ENCODE measurements at places on chromosomes 13 and 19.

GRCh38 chr19:53849237-53849676 lies 18.4 kb upstream of the MYADM start:
- peak; percentile 76 for DNase-seq

DNA sequence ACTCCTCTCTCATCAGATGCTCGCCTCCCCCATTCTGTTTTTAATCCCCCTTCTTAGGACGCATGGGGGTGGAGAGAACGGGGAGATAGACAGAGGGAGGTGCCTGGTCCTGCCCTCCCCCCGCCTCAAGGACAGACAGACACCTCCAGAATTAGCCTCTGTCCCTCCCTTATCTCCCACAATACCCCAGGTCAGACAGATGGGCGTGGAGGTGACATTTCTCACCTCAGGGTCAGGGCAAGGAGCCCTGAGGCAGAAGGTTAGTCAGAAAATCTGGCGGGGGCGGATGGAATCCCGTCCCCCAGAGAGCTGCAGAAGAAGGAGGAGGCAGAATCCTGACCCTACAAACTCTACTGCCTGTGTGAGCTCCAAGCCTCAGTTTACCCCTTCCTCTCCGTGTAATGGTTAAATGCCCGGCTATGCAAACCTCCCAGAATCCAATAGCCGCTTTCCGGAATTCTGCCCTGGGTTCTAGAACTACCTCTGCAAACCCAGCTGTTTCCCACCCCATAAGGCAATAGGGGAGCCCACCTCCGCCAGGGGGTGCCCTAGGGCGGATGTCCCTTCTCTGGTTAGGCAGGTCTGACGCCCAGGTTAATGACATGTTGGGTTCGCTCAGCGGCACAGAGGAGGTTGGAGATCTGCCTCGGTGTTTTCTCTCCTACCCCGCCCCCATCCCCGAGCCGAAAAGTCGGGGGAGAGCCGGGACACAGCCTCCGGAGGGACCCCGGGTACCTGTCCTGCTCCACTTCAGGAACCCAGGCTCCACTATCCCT lies 900 bp downstream of the PPP1R13L start:
- DNase-seq: no peak

DNA sequence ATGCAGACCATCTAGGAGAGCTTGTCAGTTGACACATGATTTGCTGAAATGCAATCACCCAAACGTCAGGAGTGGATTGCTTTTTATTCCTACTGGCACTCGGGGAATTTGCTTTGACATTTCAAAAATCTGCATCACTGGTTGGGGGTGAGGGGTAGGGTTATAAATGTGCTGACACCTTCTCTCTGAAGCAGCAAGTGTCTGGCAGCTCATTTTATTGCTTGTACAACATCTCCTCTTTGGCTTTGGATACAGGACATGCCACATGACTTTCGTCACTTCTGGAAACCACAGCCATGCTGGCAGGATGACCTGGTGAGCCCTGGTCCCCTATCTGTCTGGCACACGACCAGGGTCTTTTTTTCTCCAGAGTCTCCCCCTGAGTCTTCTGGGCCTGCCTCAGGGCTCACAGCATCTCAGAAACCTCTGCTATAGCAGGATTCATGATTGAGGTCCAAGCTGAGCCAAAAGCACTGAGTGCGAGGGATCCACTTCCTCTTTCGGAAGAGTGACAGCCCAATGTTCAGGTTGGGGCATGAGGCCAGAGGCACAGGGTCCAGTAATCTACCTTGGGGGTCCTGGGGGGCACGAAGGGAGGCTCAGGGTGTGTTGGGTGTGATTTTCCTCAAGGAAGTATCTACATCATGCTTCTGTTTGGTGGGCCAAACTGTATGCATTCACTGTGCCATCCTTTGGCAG lies 60.1 kb downstream of the HSPH1 start:
- no peak for DNase-seq

DNA sequence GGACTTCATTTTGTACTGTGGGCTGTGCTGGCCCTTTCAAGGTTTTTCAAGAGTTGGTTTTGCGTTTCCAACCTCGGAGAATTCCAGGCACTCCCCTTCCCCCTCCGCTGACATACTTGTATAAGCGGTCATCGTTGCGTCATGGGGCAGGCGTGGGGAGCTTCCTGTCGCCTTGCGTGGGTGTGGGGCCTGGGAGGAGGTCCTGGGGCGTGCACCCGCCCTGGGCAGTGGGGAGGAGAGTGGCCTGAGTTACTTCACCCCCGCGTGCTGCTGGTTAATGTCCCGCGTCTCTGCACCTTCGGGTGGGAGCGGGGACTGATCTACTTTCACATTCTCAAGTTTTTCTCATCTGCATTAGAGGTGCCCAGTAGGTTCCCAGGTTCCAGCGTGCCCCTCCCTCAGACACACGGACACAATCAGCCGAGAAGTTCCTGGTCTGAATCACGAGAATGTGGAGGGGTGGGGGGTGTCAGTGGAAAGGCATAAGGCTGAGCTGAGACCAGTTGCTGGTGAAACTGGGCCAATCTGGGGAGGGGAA lies 4.1 kb downstream of the IER2 start:
- peak; percentile 71 for DNase-seq

DNA sequence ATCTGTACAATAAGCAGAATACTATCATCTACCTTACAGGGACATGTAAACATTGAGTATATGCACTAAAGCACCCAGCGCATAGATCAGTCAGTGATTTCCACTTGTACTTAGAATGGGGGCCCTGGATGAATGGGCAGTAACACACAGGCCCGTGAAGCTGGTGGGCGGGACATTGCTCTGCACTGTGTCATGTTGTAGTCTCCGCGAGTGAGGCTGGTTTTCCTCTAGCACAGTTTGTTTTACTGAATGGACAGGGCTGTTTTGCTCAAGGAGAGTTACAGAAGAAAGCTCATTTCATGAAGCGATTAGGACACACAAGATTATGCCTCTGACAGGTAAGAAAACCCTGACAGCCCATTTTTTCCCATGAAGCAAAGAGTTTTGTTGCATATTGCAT lies 86.4 kb upstream of the SOX21 start:
- DNase-seq: no peak

DNA sequence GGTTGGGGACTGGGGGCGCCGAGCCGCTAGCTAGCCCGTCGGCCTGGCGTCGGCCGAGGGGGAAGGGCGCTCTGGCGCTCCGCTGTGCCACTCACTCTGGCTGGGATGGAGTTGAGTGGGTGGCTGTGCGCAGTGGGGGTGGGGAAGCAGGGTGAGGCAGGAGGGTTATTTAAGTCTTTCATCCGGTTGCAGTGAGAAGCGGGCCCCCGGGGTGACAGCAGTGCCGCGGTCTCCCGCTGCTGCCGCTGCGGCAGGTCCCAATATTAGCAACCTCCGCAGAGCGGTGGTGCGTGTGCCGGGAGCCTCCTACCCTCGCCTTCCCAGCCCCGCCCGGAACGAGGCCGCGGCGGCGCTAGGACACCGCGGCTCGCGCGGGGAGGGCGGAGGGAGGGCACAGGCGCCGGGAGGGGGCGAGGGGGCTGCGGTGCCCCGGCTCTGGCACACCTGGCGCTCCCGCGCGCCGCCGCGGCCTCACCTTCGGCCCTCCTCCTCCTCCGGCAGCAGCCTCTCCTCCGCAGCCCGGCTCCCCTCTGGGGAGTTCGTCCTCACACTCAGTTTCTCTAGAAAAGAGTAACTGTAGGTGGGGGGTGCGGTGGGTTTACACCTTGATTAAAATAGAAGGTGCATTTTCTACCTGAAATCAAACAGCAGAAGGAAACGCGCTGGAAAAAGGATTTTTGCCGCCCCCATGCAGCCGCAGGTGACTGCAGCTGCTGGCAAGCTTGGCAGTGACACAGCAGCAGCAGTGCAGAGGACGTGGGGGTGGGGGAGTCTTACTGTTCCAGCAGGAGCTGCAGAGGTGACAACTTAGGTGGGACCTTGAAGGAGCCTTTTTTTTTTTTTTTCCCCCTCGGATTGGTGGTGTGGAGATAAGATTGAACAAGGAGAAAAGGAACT lies 4.5 kb downstream of the FGF9 start:
- DNase-seq: no peak

DNA sequence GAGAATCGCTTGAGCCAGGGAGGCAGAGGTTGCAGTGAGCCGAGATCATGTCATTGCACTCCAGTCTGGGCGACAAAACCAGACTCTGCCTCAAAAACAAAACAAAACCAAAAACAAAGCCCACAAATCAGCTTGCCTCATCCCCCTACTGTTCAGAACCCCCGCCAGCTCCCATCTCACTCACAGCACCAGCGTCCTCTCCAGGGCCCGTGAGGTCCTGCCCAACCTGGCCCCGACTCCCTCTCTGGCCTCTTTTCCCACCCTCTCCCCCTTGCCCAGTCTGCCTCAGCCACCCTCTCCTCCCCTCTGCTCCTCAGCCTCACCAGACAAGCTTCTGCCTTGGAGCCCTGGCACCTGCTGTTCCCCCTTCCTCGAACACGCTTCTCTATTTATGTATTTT lies 3.8 kb downstream of the SLC8A2 start:
- DNase-seq: no peak

DNA sequence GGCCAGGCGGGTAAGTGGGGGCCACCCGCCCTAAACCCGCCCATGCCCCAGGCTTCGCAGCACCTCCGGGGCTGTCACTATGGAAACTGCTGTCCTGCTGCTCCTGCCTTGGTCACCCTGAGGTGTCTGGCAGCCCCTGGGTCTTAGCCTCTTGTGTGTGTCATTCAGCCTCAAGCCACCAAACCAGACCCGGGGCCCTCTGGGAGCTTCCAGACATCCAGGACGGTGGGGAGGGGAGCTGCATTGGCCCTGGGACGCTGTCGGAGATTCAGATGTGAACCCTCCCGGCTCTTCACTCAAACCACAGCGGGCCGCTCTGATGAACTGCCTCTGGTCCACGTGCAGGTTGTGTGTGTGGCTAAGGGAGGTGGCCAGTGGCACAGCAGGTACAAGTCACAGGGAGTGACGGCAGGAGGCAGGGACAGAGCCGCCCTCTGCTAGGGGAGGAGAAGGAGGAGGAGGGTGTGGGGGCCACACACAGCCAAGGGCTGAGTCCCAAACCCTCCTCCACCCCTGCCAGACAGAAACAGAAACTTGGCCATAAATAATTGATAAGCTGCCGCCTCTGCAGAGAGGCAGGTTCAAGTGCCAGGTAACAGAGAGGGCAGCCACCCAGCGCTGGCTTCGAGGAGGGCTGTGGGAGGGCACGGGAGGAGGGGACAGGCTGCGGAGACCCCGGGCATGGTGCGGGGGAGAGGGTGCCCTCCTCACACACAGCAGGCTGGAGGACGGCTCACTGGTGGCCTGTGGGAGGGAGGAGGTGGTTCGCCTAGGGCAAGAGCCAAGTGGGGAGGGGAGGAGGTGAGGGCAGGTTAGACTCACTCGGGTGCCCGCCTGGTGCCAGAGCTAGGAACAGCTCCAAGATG lies 8.0 kb downstream of the NANOS3 start:
- no peak for DNase-seq

GRCh38 chr19:718991-719512 lies 10.3 kb downstream of the PALM start:
- DNase-seq: no peak

DNA sequence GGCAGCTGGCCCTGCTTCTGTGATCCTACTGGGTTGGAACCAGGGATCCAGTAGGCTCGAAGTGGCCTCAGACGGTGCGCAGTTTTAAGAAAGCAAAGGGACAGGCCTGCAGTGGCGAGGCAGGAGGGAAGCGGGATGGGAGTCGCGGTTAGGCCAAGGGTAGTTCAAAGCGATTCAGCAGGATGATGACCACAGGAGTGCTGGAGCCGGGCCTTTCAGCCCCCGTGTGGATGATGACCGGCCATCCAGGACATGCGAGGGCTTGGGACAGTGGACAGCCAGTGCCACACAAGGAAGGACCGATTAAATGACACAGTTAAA lies 854 bp downstream of the RNASEH2B start:
- no peak for DNase-seq

- DNase-seq: no peak
These were observed 18.2 kb upstream of the PLAUR start for GRCh38 chr19:43688059-43688701.

DNA sequence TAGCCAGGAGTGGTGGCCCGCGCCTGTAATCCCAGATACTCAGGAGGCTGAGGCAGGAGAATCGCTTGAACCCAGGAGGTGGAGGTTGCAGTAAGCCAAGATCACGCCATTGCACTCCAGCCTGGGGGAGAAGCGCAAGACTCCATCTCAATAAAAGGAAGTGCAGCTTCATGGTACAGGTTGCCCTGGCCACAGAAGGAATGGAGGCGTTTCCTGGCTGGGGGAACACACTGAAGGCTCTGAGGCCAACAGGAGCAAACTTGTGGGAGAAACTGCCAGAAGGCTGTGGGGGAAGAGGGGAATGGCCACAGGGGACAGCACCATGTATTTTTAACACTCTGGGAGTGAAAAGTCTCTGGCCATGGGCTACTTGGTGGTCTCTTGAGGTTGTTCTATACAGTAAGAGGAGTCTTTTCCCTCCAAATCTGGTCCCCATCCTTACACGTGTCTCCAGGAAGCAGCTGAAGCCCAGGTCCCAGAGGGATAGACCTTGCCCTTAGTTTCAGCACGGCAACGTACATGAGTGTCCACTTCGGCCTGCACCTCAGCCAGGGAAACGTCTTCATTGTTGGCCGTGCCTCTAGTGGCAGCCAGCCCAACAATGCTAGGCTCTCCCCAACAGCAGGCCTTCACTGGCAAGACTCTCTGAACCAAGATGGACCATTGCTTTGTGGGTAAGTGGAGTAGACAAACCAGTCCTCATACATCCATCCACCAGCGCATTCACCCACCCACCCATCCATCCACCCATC lies 7.4 kb downstream of the MICOS13 start:
- DNase-seq: no peak
